Stimulated activated CD8-positive, alpha-beta memory T cell treated with anti-CD3 and anti-CD28 coated beads, Interleukin-4, amount 100 ng/mL, for 48 hours (primary cell): ENCODE measurements at places on chromosomes 6 and 20.

DNA sequence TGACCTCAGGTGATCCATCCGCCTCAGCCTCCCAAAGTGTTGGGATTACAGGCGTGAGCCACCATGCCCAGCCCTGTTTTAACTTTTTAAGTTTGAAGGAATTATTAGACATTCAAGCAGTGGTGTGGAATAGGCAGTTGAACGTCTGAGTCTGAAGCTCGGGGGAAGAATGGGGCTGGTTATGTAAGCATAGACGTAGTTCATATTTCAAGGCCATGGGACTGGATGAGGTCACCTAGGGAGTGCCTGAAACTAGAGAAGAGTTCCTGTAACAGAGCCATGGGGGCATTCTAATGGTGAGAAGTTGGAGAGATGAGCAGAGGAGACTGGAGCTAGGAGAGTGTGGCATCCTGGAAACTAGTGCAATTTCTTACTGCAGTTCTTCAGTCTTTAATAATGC is 6.4 kb downstream of the CDKAL1 start:
- DNase-seq: no peak

DNA sequence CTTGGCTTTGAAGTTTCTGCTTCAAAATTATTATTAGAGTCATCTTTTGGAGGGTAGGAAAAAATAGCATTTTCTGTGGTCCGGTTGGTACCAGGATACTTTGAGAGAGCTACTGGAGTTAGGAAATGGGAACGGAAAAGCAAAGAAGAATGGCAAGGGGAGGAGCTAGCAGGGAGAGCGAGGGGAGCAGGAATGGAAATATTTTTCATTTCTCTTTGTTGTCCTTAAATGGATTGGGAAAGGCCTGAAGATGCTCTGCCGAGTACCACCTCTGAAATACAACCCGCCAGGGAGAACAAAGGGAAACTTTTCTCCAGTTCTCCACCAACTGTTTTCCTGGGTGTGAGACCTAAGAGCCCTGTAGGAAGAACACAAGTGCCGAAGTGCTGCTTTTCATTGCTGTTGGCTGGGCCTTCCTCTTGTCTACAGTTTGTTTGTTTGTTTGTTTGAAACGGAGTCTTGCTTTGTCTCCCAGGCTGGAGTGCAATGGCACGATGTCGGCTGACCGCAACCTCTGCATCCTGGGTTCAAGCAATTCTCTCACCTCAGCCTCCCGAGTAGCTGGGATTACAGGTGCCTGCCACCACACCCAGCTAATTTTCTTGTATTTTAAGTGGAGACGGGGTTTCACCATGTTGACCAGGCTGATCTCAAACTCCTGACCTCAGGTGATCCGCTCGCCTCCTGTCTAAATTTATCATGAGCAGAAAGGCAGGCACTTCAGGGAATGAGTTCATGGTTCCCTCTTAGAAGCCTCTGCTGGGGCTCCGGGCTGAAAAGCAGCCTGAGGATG is 3.5 kb upstream of the TRAF3IP2 start:
- no peak for DNase-seq

GRCh38 chr20:50004229-50004628 is 21.4 kb downstream of the SNAI1 start:
- DNase-seq: no peak

DNA sequence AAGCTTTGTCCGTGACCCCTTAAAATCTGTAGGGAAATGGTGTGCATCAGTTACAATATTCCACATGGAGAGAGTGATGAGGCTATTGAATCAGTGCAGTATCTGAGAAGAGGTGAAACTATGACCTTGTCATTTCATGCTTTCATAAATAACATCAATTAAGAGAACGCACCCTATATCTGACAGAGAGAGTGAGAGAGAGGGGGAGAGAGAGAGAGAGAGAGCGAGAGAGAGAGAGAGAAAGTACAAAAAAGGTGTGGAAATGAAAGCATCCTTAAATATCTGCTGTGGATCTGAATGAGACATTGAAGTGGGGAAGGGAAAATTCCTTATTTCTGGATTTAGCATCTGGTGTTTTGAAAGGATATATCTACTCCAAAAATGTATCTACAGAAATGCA is 12.4 kb downstream of the GSTA4 start:
- DNase-seq: no peak

GRCh38 chr6:63731930-63732329 is 96.3 kb downstream of the PHF3 start:
- DNase-seq: no peak

- no peak for DNase-seq
Observed at GRCh38 chr6:166670894-166671293, 43.8 kb upstream of the RPS6KA2 start.
